ENCODE measurements at places on chromosomes 16 and 17.

- DNase-seq: no peak
Observed at GRCh38 chr17:49197346-49197998, 12.9 kb downstream of the GNGT2 start.

- DNase-seq: no peak
Observed at GRCh38 chr17:40338058-40338457, 26.5 kb downstream of the GJD3 start.

DNA sequence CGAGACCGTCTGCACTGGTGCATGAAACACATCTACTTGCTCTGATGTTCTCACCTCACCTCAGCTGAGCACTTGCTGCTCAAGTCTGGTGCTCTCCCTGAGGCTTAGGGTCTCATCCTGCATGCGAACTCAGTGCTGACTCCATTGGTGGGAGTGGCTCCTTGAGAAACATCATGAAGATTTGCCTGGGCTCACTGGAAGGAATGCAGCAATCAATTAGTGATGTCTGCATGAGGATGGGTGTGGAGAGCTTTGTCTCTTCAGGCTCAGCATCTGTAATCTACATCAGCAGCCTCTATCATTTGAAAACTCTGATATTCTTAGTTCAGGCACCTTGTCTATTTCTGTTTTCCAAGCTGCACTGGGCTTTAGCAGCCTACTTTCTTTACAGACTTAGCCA is 204.4 kb downstream of the IRF8 start:
- no peak for DNase-seq

DNA sequence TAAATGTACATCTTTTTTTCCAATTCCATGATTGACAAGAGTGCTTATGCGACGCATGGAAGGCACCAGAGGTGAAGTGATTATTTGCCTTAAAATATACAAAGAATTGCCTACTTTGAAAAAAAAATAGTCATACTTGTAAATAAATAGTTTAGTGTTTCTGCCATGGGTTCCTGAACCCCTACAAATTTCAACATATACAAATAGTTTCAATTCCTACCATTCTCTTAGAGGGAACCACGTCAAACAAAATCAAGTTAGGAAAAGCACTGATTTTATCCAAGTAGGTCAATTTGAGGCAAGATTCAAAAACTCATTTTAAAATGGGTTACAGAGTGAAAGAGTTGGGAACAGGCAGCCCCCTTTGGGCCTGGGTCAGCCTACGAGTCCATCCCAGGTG is 11.7 kb downstream of the CMTM3 start:
- no peak for DNase-seq

- DNase-seq: no peak
Observed at GRCh38 chr16:78945336-78945735, 655.2 kb downstream of the MAF start.

DNA sequence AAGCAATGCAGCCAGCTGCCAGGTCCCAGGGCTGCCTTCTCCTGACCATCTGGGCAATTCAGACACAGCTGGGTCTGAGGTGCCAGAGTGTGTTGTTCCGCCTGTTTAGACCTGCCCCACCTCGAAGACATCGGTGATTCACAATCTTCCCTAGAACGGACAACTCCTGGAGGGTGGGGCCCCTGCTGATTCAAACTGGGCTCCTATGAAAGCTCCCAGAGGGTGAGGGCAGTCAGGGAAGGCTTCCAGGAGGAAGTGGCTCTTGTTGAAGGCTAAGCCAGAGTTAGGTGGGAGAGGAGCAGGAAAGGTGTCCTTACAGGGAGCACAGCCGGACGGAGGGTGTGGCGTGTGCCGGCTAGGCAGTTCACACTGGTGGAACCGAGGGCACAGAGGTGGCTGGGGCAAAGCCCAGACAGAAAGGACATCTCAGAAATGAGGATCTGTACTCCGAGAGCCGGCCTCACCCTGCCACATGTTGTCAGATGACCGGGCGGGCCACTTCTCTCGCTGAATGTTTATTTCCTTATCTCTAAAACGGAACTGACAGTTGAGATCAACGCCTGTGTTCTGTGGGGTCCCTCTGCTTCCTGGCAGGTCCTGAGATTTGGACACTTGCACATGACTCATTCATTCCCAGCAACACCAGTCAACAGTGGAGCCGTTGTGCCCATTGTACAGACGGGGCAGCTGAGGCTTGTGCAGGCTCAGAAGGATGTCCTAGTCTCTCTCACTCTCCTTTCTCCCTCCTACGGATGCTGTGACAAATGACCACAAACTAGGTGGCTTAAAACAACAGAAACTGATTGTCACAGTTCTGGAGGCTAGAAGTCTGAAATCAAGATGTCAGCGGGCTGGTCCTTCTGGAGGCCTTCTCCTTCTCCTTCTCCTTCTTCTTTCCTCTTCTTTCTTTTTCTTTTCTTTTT is 26.9 kb upstream of the LITAF start:
- no peak for DNase-seq

- DNase-seq: no peak
Observed at GRCh38 chr17:75875182-75875939, 3.0 kb downstream of the TRIM47 start.

DNA sequence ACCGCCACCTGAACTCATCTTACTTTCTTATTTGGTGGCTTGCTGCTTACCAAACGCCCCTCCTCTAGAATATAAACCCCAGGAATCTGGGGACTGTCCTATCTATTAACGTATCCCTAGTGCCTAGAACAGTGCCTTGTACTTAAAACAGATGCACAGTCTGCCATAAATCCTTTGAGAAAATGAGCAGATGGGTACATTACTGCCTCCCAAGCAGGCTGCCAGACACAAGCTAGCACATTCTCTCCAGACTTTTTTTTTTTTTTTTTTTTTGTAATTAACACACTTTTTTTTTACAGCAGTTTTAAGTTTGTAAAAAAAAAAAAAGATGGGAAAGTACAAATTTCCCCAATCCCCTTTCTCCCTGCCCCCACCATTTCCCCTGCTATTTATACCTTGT is 57.3 kb upstream of the RPL38 start:
- no peak for DNase-seq

GRCh38 chr17:77343031-77343800 is 202.4 kb downstream of the SEC14L1 start:
- no peak for DNase-seq

DNA sequence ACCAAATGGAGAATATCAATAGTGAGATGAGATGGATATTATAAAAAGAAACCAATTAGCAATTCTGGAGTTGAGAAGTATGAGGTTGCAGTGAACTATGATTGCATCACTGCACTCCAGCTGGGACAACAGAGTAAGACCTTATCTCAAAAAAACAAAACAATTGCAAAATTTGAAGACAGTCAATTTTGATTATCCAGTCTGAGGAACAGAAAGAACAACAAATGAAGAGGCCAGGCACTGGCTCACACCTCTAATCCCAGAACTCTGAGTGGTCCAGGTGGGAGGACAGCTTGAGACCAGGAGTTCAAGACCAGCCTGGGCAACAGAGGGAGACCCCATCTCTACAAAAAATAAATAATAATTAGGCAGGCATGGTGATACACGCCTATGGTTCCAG is 35.0 kb downstream of the USP32 start:
- DNase-seq: peak; percentile 5

GRCh38 chr17:43126911-43127290 is 1.7 kb upstream of the BRCA1 start:
- DNase-seq: no peak

DNA sequence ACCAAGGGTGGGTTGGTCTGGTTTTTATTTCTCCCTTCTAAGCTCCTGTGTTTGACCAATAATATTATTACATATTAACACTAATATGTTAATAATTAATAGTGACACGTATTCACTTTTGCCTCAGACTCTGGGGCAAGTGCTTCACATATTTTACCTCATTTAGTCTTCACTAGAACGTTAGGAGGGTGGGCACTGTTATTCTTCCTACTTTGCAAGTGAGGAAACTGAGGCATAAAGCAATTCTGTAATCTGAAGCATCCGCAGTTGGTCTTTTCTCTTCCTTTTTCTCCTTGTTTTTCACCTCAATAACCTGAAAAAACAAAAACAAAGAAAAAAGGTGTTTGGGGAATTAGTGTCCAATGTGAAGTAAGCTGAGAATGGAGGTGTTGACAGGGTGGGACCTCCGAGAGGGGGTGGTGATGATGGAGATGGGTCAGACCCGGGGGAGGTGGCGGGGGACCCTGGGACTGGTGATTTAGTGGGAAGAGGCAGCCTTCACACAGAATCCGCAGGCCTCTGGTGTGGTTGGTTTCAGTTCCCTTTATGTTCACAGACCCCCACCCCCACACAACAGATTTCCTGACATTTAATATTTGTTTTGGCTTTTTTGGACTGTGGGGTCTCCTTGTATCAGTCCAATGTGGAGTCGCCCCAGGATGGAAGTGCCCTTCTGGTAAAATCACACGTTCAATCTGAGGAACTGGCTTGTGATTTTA is 3.7 kb downstream of the CDH1 start:
- DNase-seq: no peak

- no peak for DNase-seq
Observed at GRCh38 chr17:4789701-4789950, 862 bp downstream of the GLTPD2 start.

All from fibroblast of skin of right biceps (primary cell).